ENCODE measurements at places on chromosomes 3 and 15.

DNA sequence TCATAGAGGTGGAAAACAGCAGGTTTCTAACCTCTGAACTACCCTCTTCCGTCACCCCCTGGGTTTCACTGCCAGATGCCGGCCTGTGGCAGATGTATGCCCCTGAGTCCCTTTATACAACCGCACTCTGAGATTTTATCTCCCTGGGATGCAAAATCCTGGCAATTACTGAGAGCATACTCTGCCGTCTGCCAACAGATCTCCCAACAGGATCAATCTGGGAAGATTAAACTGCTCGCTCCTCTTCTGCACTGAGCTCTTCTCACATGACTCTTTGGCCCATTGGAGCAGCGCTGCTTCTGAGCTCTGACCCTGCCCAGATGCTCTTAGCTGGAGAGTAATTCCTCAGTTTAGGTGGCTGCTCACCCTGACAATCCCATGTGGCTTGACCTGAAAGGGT, 133.2 kb downstream of the LIPC start:
- no peak for DNase-seq

DNA sequence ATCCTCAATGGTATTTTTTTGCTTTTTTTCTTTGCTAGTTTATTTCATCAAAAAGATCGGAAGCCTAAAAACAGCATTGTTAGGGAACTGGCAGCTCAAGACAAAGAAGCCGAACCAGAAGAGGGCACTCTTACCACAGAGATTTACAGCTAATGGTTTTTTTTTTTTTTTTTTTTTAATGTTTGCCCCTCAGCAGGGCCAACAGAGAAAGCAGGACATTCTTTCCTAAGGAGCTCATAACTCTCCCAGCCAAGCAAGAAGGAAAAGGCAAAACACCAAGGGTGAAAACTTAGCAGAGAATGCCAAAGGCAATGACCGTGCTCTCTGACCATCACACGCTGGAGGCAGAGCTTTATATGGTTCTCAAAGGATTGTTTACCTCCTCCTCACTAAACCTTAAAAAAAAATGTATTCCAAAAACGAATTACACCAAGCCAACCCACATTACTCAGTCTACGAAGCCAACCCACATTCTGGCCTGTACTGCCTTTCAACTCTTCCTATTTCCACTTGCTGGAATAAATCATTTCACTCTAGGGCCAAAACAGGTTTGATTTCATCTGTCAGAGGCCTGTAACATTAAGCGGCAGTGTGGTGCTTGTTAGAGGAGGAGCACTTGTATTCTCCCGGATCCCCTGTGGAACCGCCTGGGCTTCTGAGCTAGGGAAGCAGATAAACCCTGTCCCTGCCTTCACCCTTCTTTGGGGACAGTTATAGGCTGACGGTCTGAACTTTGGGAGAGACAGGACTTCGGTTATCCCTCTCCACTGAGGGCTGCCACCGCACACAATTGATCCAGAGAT, 35.6 kb upstream of the GYG1 start:
- DNase-seq: peak; percentile 46

DNA sequence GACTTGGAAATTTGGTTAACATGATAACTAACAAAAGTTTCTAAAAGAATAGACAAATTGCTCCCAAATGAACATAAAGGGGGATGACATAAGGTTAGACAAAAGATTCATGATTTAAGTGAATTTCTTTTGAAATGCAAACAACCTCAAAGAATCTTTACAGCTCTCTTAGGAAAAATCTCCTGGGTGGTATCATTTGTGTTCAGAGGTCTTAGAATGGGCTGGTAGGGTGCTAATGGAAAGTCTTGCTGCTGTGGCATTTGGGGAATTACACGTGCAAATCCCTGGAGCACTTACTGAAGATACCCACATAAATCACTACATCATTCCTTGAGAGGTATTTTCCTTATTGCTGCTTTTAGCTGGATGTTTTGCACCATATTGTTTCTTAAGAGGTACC, 14.4 kb upstream of the ROBO2 start:
- no peak for DNase-seq

- no peak for DNase-seq
These were observed 18.9 kb downstream of the MUC20 start for GRCh38 chr3:195739561-195740111.

- no peak for DNase-seq
These were observed 4.8 kb upstream of the CLSTN2 start for GRCh38 chr3:139930211-139930610.

Data from CD4-positive, alpha-beta T cell treated with Interleukin-6 for 4 hours (primary cell).